ENCODE measurements at places on chromosomes 12 and 14. TPM values are rescaled to one million over a fixed set of nuclear protein-coding genes. Genes with fewer than 3 reads are reported as not detected.

DNA sequence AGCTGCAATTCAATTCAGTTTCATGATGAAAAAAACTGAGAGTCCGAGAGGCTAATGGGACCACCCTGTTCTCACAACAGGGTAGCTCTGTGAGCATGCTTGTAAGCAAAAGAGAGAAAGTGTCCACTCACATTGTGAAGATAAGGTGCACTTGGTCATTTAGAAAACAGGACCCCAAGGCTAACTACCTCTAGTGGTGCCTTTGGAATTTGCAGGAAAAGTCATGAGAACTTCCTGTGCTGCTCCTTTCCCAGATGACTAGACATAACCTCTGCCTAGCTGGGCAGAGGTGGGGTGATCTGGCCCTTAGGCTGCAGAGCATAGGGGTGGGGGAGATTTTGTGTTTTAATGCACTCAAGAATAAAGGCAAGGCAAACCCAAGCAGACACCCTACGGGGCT, 118.9 kb downstream of the STAB2 start:
- DNase-seq = no peak

DNA sequence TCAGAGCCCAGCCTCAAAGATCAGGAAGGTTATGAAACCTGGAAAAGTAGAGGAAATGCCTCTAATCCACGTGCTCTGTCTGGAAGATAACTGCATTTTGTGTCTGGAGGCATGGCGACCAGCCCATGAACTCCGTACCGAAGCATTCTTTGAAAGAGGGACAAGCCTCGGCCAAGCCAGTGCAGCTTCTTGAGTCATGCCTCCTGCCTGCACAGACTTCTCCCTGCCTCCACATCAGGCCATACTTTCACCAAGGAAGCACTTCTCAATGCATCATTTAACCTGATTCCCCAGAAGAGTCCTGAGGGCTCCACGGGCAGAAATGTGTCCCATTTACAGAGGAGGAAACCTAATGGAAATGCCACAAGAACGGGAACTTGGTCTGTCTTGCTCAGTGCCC, 3.4 kb downstream of the ACTN1 start:
- DNase-seq = no peak

GRCh38 chr12:109018296-109018695, 2.6 kb downstream of the SVOP start:
- no peak for DNase-seq

DNA sequence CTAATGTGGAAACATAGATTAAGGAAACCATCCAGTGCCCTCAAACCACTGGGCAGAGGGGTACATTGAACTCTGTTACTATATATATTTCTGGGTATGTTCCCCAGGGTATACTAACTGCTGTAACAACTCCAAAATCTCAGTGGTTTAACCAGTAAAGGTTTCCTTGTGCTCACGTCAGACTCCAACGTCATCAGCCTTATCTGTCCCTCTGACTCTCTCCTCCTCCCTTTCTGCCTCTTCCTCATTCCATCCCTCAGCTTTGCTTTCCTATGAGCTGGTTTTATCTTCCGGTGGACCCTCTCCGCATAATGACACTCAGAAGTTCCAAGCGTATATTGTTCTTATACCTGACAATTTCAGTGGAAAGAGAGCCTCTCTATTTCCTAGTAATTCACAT, 21.2 kb upstream of the SMCO2 start:
- DNase-seq = no peak

DNA sequence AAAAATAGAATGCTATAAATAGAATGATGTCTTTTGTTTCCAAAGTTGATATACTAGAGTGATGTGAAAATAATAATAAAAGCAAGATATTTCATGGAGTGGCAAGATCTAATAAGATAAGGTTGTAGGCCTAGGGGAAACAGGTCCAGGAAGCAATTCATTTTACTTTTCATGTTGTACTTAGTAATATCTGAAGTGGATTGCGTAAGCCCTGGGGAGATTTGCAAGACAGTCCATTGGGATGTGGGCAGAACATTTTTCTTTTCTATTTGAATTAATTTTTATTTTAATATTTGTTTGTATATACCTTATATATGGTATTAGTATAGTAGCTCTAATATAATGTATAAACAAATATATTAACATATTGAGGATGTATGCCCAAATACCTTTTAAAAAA, 7.5 kb downstream of the NUBPL start:
- no peak for DNase-seq

DNA sequence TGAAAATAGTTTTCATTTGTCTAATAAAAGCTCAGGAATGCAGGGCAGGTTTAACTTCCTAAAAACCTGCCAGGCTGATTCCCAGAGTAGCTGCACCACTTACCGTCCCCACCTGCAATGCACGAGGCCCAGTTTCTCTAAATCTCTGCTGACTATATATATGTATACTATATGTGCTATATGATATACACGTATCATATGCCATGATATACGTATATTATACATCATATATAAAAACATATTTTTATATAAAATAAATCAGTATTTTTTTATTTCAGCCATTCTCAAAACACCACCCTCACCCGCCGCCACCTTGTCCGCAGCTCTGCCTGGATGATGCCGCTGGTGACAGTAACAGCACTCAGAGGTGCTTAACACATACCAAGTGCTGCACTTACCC, 2.3 kb downstream of the ANKLE2 start:
- DNase-seq = no peak

DNA sequence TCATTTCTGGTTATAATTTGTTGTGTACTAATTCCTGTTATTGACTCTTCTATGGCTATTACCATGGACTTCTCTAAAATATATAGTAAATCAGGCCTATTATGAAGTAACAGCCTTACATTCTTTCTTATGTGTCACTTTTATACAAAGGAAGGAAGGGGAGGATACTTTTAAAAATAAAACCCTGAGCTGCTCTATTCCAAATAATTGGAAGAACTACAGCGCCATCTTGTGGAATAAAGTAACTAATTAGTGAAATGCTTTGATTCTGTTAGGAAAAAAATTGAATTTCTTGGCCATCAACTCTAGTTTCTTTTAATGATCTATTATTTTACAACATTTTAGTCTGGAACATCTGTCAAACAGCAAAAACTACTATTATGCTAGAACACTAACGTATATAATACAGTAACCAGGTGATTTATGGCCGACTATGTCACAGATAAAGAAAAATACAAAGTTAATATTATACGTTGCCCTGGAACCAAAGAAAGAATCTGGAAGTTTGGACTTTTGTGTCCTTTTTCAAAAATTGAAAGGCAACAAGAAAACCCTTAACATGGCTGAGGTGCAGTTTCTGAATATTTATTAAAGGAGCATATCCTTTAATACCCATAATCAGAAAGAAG, 55.0 kb upstream of the NELL2 start:
- no peak for DNase-seq

DNA sequence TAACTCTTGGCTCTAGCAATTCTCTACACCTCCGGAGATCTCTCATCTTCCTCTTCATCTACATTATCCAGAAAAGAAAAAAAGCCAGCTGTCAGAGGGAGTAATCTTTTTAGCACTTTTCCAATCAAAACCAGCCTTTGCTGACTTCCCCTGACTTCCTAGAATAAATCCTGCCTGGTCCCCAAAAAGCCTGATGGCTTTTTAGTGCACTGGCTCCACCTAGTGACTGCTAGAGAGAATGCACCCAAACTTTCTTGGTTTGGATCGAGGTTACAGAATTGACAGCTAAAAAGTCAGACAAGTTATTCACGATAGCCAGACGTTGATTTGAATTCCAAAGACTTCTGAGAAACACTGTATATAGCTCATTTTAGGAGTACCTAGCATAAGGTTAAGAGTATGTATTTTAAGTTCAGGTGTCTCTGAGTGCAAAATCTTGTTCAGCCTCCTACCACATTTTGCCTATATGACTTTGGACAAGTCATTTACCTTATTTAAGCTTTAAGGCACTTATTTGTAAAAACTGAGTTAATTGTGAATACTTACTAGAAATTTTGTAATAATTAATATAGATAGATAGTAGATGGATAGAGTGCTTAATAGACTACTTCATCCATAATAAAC, 185.7 kb upstream of the GRIN2B start:
- DNase-seq = peak; percentile 63

- no peak for DNase-seq
These were observed 73.8 kb downstream of the WDR20 start for GRCh38 chr14:102213470-102213869.

DNA sequence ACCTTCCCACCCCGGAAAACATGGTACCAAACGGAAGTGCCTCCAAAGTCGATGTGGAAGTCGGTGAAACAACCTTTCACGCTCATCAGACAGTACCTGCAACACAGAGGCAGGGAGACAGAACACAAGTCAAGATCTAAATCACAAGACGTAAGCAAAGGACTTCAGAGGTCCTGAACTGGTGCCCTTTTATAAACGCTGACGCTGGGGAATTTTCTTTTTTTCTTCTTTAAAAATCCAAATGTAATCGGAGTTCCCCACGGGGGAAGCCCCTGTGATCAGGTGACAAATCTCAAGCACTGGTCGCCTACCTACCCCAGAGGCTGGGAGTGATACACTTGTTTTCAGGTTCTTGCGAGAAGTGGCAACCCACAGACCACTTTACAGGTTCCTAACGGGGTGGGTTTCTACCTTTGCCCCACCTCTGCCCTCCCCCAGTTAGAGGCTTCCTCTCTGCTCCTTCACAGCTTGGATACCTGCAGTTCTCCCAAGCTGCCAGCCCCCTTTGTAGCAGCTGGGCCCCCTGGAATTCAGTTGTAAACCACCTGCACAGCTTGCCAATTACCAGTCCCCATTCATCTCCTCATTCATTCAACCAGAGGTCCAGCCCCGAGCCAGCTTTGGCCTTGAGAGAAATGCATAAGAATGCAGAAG, 46.2 kb downstream of the KDM2B start:
- no peak for DNase-seq

DNA sequence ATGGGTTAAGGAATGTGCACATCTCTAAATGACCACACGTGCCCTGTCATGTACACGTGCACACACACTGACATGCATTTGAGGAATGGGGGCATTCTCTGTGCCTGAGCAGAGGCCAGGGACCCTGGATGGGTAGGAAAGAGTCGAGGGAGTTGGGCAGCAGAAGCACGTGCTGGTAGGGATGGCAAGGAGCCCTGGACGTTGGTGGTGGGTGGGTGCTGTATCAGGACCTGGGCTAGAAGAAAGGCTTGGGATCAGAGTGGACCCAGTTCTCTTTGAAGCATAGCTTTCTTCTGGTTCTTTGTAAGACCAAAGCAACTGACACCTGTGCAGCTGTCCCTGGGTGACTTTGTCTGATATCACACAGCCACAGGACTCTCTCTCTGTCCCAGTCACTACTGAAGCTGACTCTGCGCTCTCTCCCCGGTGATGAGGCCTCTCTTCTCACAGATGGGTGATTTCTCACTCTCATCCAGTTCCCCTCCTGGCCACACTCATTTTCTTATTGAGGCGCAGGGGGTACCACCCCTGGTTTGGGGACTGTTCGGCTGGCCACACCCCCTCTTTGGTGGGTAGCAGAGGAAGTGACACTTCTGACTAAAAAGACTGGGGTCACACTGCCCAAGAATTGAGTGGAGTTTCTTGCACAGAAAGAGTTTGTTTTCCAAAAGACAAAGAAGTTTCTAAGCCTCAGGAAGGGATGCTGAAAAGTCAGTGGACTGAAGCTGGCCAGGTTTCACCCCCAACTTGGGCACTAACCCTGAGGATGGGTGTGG, 171.7 kb upstream of the RTL1 start:
- no peak for DNase-seq

DNA sequence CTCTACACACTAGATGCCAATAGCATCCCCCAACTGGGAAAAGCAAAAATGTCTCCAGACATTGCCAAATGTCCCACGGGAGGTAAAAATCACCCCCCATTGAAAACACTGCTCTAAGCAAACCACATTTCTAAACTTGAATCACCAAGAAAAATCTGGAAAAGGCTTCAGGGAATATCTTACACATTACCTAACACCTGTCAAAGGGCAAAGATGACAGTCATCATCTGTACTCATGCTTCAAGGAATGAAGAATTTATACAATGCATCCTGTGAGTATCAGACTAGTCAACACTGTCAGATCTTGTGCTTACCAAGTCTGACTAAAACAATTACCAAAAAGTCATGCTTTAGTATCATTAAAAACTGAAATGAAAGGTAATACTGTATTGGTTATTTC, 161.6 kb upstream of the SOX5 start:
- DNase-seq = no peak

DNA sequence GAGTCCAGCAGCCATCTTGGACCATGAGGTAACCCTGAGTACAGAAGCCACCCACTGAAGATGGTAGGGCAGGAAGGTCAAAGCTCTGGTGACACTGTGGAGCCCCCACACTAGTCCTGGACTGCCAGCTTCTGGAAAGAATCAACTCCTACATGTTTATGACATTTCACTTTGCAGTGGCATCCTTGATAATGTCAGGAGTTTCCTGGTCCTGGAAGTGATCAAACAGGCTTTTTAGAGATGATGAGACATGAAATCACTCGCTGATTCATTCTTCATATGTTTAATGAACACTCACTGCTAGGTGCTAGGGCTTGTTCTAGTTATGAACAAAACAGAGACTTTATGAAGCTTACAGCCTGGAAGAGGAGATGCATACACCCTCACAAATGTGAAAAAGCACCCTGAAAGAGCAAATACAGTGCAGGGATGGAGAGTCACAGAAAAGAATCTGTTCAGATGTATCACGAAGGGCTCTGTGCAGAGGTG, 15.8 kb upstream of the HNF1A start:
- DNase-seq = no peak

DNA sequence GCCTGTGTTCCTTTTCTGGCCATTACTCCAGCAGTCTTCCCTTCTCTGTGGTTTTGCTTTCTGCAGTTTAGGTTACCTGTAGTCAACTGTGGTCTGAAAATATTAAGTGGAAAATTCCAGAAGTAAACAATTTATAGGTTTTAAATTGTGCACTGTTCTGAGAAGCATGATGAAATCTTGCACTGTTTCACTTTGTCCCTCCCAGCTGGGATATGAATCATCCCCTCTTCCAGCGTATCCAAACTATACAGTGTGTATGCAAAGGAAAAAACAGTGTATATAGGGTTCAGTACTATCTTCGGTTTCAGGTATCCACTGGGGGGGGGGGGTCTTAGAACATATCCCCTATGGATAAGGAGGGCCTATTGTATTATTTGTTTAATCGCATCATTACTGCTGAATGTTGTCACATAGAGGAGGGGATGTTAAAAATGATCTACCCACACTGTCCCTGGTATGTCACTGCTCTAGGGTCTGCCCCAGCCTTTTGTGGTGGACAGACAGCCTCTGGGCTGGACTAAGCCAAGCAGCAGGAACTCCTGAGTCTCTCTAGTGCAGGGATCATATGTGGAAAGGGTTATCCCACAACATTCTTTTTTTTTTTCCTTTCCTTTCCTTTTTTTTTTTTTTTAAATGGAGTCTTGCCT, 109.1 kb upstream of the MAX start:
- no peak for DNase-seq

DNA sequence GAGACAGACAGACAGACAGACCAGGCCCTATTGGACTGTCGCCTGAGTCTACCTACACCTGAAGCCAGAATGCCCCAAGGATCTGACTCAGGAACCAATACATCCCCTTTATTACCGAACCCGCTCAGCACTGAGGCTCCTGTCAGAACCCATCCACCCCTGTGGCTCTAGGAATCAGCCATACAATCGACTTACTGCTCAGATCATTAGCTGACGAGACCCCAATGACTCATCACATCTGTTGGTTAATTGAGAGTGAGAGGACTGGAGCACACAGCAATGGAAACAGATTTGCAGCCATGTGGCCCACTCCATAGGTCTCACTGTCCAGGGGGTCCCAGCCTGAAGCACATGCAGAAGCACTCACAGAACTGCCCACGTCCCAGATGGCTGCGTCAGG, 15.2 kb downstream of the ITPK1 start:
- DNase-seq = no peak

Gene ACTR6
- total RNA-seq = 50.5 TPM

Gene CACNA1C
- 21.4 TPM for total RNA-seq

Gene WBP11
- total RNA-seq = 16.1 TPM

Gene DENND5B
- 57.1 TPM for total RNA-seq

Gene MYO1H
- 0.16 TPM for total RNA-seq

Gene CPNE6
- 10.8 TPM for total RNA-seq

Gene NEDD8
- 51.3 TPM for total RNA-seq
